AG20443 (cell line): ENCODE measurements at places on chromosomes 3 and 15.

DNA sequence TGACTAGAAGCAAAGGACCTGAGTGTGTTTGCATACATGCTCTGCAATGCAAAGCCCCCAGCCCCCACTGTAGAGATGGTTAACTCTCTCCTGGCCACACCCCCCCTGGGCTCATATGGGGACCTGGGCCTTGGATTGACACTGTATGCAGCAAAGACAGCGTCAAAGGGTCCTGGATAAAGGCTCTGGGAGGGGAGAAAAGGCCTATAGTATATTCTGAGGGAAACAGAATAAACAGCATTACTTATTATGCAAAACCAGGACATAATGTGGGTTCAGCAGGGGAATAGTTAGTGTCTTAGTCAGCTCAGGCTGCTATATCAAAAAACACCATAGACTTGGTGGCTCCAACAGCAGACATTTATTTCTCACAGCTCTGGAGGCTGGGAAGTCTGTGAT, 158.7 kb downstream of the APBA2 start:
- DNase-seq: no peak

DNA sequence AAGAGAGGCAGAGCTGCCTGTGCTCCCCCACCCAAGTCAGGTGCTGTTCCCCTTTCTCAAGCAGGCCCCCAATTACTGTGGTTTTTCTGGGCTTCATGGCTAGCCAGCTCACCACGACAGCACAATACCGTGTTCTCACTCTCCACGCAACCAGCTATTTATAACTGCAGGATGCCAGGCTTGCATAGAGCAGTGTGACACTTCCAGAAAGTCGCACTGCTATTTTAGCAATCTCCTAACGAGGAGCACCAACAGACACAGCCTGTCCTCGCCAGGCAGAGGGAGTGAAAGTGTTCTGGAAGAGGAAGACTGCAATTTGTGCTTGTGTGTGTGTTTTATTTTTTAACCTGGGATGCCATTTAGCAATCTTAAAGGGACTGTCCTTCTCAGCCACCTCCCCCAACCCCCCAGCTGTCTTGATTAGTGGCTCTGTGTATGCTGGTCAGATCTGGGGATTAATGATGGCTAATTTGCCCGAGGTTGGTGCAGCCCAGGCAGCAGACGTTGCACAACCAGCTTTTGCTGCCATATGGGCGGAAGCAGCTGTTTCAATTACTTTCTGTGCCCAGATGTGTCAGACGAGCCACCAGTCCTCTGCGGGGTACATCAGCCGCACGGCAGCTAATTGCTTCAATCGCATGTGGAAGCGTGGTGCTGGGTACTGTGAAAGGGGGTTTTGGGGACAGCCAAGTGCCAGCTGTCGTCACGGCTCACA, 268.0 kb upstream of the ARRDC4 start:
- no peak for DNase-seq

- no peak for DNase-seq
Measured at GRCh38 chr3:30832961-30833575, 61.4 kb downstream of the GADL1 start.

DNA sequence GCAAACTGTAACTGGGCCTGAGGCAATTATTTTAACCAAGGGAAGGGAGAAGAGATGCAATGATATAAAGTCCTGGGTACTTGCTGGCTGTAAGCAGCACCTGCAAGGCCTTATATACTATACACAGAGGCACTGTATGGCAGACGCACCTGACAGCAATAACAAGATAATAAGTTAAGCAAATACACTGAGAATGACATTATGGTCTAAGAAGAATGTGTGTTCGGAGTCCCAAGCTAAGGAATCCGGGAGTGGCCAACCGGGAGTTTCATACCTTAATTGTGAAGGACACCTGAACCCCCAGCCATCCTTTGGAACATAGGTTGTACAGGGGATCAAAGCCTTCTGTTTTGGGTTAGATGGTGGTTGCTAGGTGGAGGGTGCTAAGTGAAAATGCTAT, 13.7 kb downstream of the FAM240A start:
- DNase-seq: no peak

- no peak for DNase-seq
Measured at GRCh38 chr3:49104052-49104426, 518 bp downstream of the QARS1 start.

DNA sequence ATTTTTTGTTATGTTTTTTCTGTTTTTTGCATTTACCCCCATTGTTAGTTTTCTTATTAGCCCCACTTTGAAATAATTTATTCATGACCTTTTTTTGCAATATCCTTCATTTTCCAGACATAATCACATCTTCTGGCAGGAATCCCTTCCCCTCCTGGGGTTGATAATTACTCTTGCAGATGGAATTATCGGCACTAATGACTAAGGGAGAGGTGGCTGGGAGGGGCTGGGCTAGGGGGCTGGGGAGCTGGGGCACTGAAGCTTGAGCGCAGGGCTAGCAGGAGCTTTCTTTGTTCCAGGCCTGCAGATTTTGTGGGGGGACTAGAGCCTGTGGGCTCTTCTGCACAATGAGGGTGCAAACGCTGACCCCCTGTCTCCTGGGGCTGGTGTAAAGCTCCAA, 77.8 kb downstream of the RAB11A start:
- DNase-seq: no peak

DNA sequence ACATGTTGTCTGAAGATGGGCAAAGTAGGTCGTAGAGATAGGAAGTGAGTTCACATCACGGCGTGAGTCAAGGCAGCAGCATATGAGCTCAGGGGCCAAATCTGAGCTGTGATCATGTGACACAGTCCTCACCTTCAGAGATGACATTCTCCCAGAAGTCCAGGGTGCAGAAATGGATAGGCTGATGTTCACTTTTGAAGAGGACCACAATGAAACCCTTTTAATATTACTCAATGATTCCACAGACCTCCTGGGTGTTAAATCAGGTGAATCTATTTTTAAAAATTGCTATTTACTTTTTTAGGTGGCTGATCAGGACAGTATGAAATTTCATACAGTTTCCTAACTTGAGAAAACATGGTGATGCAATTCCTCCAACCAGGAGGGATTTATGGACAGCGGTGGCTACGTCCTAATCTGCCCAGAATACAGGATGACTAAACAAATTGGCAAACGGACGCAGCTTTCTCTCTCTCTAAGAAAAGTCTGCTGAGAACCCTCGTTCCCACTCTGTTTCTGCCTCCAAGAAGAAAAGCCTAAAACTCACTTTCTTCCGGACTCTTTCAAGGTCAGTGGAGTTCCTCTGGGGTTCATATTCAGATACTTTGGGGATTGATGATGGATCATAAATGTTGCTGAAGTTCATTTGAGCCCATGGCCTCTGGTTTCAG, 34.4 kb downstream of the B3GNT5 start:
- DNase-seq: peak; percentile 80

DNA sequence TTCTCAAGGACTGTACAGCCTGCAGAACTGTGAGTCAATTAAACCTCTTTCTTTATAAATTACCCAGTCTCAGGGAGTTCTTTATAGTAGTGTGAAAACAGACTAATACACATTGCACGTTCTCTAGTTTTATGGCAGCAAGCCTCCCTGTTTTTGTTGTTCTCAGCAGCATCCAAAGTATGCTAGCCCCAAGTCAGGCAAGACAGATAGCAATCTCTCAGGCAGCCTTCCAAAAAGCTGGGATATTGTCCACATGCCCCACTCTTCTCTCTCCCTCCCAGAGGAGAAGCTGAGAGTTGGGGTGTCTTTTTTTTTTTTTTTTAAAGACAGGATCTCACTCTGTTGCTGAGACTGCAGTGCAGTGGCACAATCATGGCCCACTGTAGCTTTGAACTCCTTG, 130.6 kb downstream of the ISL2 start:
- DNase-seq: no peak

DNA sequence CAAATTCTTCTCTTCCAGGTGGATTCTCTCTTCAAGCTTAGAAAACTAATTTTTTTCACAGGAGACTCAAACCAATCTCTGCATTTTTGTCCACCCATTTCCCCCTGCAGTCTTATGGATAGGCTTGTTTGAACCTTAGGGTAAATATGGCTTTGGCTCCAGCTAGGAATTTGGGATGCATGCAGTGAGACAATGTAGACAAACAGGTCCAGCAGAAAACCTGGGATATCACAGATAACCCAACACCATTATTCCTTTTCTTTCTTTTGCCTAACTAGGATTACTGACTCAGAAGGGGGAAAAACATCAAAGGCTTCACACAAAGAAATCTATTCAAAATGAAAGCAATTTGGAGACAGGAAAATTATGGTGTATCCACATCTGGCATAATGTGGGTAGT, 11.2 kb upstream of the SEMA5B start:
- no peak for DNase-seq

GRCh38 chr3:157103280-157103679, 56.7 kb downstream of the CCNL1 start:
- DNase-seq: no peak

GRCh38 chr3:51961602-51962569, 5.4 kb downstream of the PCBP4 start:
- no peak for DNase-seq

GRCh38 chr3:183695569-183696364, 1.8 kb upstream of the YEATS2 start:
- DNase-seq: no peak

DNA sequence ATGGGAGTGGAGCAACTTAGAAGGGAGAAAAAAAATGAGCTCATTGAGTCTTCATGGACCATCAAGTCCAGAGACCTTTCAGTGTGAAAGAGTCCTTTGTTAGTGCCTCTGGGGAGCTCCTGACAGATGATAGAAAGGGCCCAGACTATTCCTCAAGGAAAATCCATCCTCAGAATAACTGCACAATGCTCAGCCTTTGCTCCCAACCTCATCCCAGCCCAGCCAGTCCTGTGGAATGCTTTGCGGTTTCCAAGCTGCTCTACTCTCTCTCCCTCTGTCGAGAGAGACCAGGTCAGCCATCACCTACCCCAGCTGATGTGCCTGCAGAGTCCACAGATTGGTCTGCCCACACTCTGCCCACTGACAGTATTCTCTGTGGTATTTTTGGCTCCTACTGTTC, 406.2 kb downstream of the MFSD1 start:
- peak; percentile 47 for DNase-seq

DNA sequence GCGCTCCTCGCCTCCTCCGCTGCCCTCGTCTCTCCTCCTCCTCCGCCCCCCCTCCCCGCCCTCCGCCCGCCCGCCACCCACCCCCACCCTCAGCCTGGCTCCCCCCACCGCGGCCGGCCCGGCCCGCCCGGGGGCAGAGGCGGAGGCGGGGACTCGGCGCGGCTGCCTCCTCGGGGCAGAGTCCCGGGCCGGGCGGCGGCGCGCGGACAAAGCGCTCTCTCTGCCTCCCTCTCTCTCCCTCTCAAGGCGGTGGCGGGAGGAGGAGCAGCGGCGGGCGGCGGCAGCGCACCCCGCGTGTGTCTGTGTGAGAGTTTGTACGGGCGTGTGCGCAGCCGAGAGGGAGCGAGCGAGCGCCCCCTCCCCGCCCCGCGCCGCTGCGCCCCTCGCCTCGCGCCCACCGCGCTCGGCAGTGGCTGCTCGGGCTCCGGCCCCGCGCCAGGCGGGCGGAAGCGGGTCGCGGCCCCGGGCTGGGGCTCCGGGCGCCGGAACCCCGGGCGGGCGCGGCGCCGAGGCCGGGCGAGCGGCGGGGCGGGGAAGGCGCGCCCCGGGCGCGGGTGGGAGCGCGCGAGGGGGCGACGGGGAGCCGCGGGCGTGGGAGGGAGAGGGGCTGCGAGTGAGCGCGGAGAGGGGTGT, at the start of gene IGF2BP2:
Gene IGF2BP2, minus strand, starts transcription at position 37 of the 633 bp plus-strand sequence. CDS start 82 bp downstream, outside the sequence.
- DNase-seq: peak; percentile 90

DNA sequence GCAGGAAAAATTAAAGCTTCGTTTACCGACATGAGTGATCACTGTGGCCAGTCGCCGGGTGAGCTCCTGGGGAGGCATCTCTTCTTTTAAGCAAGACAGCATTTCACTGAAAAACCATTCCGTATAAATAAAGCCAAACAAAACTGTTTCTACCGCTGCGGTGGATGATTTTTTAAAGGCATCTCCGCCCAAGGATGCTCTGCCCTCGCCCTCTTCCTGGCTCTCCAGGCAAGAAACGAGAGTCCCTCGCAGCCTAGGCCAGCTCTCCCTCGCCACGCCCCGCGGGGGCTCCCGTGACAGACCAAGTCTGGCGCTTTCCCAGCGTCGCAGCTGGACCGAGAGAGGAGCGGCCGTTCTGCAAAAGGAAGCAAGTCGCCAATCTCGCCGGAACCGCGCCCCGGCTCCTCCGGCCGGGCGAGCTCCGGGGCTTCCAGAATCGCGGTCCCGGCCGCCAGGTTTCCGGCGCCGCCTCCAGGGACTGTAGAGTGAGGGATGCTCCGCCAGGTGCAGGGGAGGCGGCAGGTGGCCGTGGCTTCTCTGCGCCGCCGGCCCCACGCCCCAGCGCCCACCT, 458 bp downstream of the MCF2L2 start:
- peak; percentile 77 for DNase-seq

DNA sequence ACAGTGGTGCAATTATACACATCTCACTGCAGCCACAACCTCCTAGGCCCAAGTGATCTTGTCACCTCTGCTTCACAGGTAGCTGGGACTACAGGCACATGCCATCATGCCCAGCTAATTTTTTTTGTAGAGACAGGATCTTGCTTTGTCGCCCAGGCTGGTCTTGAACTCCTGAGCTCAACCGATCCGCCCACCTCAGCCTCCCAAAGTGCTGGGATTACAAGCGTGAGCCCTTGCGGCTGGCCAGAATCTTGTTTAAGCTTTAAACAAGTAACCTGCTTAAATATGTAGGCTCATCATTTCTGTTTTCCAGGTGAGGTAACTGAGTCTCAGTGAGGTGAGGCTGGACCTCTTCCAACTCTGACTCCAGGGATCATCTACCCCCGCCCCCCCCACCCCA, 7.7 kb upstream of the PSTPIP1 start:
- no peak for DNase-seq

GRCh38 chr15:82056958-82057823, 11.4 kb upstream of the MEX3B start:
- DNase-seq: no peak

DNA sequence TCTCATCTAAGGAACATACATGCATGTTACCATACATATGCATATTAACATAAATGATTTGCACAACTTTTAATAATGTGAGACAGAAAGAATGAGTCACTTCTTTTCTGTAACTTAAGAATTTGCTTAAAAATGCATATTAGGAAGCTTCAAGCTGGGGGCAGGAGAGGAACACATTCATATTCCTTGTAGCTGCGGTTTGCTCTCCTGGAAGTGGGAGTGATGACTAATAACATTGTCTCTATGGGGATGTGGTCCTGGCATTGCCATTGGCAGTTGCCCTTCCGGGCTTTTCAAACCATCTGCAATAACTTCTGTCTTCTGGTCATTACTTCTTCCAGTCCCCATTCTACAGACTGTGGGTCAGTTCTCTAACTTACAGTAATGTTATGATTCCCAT, 15.6 kb downstream of the CHST2 start:
- peak; percentile 95 for DNase-seq

DNA sequence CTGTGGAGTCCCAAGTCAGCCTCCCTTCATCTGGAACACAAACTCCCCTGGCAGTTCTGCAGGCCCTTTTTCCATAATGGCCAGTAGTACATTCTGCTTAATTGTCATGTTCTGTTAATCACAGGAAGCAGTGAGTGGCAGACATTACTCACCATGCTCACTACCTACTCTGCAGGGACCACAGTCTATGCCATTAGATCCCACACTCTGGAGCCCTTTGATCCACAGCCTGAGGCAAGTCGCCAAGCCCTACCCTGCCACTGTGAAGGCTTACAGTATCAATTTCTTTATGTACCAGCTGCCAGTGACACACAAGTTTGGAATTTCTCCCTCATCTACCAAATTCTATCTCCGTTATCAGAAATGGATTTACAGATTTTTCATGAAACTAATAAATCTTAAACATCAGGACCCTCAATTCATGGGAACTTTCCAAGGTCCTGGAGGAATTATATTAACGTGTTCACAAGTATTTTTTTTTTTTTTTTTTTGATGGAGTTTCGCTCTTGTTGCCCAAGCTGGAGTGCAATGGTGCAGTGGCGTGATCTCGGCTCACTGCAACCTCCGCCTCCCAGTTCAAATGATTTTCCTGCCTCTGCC, 20.6 kb upstream of the WWTR1 start:
- no peak for DNase-seq
